Activated CD4-positive, alpha-beta memory T cell treated with anti-CD3 and anti-CD28 coated beads for 36 hours (primary cell): ENCODE measurements at places on chromosomes 6 and 20.

- DNase-seq: no peak
These were observed 15.9 kb downstream of the TOP1 start for GRCh38 chr20:41044409-41045062.

DNA sequence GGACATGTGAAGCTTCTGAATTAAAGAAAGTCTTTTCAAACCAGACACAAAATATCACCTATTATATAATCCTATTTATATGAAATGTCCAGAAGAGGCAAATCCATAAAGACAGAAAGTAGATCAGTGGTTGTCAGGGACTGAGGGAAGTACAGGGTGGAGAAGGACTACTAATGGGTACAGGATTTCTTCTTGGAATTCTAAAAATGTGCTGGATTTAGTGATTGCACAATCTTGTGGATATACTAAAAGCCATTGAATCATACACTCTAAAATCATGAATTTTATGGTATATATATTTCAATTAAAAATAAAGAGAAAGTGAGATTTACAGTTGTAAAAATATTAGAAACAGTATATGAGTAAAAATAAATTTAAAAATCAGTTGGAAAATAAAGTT, 18.7 kb upstream of the MC3R start:
- no peak for DNase-seq

GRCh38 chr20:3652221-3652620, 11.0 kb downstream of the GFRA4 start:
- no peak for DNase-seq

DNA sequence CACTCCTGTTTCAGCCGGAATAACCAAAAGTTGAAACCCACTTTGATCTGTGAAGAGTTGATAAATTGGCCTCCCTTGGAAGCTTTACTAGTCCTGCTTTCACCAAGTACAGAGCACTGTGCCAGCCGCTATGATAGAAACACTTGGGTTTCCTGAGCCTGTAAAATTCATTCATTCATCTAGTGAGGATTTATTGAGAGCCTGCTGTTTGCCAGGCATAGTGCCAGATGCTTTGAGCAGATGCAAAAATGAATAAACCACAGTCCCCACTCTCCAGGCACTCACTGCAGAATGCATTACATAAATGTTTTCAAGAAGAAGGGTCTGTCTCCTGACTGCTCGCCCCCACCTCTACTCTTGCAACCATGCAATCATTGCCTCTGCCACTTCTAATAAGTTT, 25.3 kb upstream of the TMEM217 start:
- DNase-seq: no peak

DNA sequence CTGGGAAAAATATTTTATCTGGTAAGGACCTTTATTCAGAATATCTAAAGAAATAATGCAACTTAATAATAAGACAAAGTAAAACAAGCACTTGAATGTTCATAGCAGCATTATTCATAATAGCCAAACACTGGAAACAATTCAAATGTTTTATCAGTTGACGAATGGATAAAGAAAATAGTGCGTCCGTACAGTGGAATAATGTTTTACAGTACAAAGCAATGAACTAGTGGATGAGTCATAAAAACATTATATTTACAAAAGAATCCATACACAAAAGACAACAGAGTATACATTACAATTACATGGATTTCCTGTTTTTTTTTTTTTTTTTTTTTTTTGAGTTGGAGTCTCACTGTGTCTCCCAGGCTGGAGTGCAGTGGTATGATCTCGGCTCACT, 12.7 kb downstream of the SMAP1 start:
- no peak for DNase-seq

DNA sequence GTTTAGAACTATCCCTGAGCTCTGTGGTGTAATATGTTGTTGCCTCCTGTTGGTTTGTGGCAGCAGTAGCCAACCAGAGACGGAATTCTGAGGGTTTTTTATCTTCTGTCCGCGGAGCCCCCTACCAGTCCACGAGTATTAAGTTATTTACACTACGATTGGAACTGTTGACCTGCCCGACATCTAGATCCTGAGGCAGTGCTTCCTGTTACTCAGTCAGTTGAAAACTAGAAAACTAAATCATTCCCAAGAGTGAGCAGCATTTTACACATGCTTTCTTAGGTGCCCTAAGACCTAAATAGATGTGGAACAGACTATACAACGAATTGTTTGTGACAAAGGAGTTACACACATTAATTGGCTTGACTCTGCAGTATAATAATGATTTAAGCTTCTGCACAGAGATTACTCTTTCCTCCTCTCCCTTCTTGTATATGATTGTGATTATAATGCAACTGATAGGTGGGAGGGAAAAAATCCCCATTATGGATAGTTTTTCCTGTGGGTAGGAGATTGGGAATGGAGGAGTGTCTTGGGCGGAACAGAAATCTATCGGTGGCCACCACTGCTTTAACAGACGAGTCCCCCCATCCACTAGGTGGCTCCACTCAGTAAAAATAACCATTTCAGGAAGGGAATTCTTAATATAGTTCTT, 1.7 kb downstream of the LOC128125822 start:
- peak; percentile 53 for DNase-seq

GRCh38 chr6:90669420-90669819, 82.5 kb upstream of the MAP3K7 start:
- no peak for DNase-seq

- DNase-seq: no peak
These were observed 1.3 kb downstream of the BLCAP start for GRCh38 chr20:37526238-37526838.

DNA sequence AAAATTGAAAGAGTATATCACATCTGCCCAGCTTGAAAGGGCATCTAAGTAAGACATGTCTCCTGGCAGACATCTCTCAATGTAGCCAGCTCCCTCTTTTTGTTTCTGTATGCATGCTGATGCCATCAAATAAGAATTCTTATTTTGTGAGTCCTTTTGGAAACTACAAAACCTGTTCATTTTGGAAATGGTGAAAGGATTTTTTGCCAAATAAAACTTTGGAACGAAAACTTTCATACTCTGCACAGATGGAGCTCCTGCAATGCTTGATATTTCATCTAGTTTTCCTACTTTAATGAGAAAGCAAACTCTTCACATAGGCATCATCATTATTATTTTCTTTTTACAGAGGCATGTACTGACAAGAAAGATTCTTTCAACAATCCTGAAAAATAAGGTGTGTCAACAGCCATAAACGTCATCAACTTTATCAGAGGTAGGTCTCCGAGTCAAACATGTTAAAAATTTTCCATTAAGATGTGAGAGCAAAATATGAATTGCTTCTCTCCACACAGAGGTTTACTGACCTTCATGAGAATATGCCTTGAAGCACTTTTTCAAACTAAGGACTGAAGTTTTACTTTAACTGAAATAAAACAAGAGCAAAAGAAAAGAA, 26.2 kb upstream of the CMTR1 start:
- no peak for DNase-seq

GRCh38 chr6:141077355-141078333, 1055.1 kb upstream of the GJE1 start:
- peak; percentile 12 for DNase-seq

- no peak for DNase-seq
These were observed 60.8 kb upstream of the TMEM30A start for GRCh38 chr6:75345413-75345812.

DNA sequence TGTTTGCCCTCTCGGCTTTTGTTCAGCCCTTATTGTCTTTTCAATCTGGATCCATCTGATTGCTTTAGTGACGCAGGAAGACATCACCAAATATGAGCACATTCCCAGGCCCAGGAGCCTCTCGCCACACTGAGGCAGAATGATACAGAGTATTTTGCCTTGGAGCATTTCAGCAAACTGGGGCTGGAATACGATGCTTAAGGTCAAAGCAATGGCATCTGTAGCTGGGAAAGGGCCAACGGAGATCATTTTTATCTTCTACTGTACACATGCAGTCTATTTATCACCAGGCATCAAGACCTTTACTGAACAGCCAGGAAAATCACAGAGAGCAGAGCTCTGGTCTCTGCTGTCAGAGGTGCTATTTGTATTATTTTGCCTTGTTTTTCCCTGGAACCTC, 655.3 kb downstream of the RNF144B start:
- no peak for DNase-seq

DNA sequence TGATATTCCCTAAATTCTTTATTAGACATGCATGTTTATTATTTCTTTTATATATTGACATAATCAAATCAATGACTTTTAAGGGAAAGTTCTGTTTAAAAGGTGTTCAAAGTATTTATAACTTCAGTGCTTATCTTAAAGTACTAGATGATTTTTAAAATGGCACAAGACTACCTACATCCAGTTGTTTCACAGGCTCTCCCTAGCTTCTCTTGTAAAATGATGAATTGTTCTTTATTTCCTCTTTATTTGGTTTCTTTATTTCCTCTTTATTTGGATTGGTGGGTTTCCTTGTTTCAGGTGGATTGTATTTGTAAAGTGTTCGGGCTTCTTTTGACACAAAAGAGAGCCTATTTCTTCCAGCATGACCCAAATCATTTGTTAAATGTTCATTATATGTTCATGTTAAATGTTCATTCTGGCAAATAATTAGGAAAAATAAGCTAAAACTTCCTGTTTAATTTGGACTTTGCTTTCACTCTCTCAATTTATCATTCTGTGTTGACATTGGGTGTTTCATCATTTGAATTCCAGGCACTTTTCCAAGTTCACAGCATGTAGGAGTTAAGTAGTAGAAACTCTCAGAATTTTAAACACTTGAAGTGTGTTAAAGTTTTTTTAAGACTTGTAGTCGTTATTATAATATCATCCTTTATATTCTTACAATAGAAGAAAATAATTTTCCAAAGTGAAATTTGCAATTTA, 24.6 kb downstream of the MLIP start:
- no peak for DNase-seq

- DNase-seq: peak; percentile 68
These were observed 55.6 kb downstream of the ZNF292 start for GRCh38 chr6:87210979-87211378.

- DNase-seq: peak; percentile 14
These were observed 1.5 kb downstream of the VARS2 start for GRCh38 chr6:30915591-30915946.

DNA sequence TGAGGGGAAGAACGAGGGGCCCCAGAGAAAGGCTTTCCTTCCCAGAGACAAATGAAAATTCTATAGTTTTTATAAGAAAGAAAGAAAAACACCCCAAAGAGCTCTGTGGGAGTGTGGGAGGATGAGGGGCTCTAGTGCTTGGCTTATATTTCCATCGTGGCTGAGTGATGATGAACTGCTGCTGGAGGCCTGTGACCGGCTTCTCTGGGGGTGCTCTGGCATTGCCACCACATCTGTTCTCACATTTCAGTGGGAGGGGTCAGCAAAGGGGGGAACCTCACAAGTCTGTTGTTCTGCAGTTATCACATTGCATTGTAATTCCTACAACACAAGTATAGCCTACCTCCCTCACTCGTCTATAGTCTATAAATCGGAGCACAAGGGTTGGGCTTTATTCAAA, 67.6 kb upstream of the BACH2 start:
- no peak for DNase-seq

DNA sequence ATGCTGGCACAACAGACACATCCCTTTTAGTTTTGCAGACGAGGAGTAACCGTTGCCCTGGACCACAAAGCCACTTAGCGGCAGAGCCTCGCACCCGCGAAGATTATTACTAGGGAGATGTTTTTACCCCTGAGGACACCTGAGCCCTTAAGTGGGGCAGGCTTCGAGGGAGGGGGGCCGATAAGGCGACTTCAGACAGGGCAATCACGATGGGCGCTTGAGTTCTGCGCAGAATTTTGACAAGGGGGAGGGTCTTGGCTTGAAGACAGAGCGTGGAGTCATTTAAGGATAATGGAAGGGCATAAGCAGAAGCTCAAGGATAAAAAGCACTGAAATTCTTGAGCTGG, 650 bp upstream of the TTK start:
- DNase-seq: peak; percentile 56

DNA sequence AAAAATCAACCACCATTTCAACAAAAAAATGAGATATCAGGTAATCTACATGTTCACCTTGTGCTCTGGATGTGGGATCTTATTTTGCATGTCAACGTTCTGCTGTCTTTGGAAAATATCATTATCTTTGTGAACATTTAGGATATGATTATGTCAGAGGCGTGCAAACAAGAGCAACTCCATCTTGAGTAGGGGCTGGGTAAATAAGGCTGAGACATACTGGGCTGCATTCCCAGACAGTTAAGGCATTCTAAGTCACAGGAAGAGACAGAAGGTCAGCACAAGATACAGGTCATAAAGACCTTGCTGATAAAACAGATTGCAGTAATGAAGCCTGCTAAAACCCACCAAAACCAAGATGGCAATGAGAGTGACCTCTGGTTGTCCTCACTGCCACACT, 28.8 kb upstream of the ZBTB24 start:
- DNase-seq: no peak

GRCh38 chr20:63652192-63652980, 838 bp downstream of the STMN3 start:
- peak; percentile 43 for DNase-seq
